A549 treated with DMSO at 1 μM for 4 hours (cell line): ENCODE measurements at places on chromosomes 4 and X. TPM values are rescaled to one million over a fixed set of nuclear protein-coding genes. Genes with fewer than 3 reads are reported as not detected.

Gene RPA4
- total RNA-seq, result 0.21 to 0.45 TPM (median 0.38 TPM) in 5 replicates

Gene SAGE1
- 0.04 to 0.07 TPM (median 0.06 TPM) in 3 of 5 replicates, not detected in the others for total RNA-seq

Gene HTN1
- total RNA-seq, result not detected in 5 replicates

Gene ARX
- 0.12 to 0.49 TPM (median 0.28 TPM) in 5 replicates for total RNA-seq

Gene TBX22
- total RNA-seq, result not detected in 5 replicates

Gene TRAM1L1
- total RNA-seq, result 0.32 to 0.75 TPM (median 0.61 TPM) in 5 replicates

Gene TBC1D9
- 6.8 to 8.8 TPM (median 8.7 TPM) in 5 replicates for total RNA-seq

Gene GAGE10
- total RNA-seq, result not detected in 5 replicates

Gene CT47A7
- total RNA-seq, result not detected in 5 replicates

Gene CT47B1
- not detected in 5 replicates for total RNA-seq

Gene HHIP
- 0.71 to 1.2 TPM (median 0.84 TPM) in 5 replicates for total RNA-seq

Gene POU3F4
- not detected in 5 replicates for total RNA-seq

Gene NAA11
- total RNA-seq, result not detected in 5 replicates

Gene HOPX
- not detected in 5 replicates for total RNA-seq

Gene RNF212
- 1.9 to 2.8 TPM (median 2.7 TPM) in 5 replicates for total RNA-seq

Gene GRIA3
- total RNA-seq, result not detected in 5 replicates
